ENCODE measurements at places on chromosomes 16 and 17. TPM values are rescaled to one million over a fixed set of nuclear protein-coding genes. Genes with fewer than 3 reads are reported as not detected.

- peak; percentile 69 for DNase-seq
These were observed 3.1 kb upstream of the ZNF764 start for GRCh38 chr16:30561089-30561816.

DNA sequence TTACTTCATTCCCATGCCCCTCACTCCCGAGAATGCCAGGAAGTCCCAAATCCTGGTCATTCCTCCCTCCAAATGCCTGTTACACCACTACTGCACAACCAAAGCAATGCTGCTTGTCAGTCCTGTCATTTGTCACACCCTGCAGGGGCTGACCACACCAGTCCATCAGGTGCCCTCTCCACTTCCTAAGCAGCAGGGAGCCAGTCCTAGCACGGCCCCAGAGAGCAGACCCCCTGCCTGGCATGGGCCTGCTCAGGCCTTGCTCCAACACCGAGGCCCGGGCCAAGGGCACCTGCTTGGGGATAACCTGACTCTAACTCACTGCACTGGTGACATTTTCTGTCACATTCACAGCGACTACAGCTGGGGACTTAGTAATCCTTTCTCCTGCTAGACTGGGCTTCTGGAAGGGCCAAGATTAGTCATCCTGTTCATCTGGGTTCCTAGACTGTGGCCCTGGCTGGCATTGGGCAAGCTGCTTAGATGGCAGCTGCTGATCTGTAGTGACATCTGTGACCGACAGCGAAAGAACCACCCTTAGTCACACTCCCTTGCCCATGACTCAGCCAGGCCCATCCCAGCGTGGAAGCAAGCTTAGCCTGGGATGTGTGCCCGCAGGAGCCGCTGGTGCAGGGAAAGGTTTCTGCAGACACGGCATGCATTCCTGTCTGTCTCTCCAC is 5.4 kb downstream of the ALYREF start:
- DNase-seq = no peak

DNA sequence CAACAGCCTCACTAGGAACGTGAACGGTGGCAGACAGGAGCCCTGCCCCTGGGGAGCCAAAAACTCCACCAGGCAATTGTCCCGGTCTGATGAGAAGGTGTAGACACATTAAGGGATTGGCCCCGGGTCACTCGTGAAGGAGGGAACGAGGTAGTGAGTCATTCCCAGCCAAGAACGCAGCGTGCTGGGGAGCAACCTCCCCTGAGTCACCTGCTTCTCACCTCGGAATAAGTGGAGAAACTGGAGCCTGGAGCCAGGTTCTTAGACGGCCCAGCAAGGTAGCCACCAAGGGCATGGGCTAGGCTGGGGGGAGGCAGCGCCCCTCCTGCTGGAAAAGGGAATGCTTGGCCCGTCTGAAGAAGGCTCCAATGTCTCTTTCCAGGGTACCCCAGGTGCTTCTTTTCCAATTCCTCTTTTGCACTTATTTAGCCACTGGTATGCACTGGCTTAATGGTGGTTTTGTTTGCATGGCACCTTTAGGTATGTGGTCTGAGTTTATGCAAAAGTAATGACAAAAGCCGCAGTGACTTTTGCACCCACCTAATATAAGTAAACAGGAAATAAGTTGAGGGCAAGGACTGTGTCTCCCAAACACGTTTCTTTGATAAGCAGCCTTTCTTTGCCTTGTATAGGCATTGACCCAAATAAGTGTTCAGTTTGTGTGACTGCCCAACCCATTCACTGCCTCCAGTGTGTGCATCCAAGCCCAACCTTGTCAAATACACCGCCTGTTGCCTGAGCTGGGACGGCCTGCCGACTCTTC is 1.8 kb upstream of the HELZ start:
- peak; percentile 75 for DNase-seq

The HOXB2 gene
- total RNA-seq = not detected

The GP1BA gene
- not detected for total RNA-seq

Measured in GM23338 (cell line).